Activated CD4-positive, alpha-beta T cell treated with anti-CD3 and anti-CD28 coated beads, Interleukin-2, amount 50 U/mL, for 24 hours (primary cell): ENCODE measurements at places on chromosomes 6 and 20.

- DNase-seq: no peak
Observed at GRCh38 chr6:34157851-34158250, 12.0 kb upstream of the GRM4 start.

DNA sequence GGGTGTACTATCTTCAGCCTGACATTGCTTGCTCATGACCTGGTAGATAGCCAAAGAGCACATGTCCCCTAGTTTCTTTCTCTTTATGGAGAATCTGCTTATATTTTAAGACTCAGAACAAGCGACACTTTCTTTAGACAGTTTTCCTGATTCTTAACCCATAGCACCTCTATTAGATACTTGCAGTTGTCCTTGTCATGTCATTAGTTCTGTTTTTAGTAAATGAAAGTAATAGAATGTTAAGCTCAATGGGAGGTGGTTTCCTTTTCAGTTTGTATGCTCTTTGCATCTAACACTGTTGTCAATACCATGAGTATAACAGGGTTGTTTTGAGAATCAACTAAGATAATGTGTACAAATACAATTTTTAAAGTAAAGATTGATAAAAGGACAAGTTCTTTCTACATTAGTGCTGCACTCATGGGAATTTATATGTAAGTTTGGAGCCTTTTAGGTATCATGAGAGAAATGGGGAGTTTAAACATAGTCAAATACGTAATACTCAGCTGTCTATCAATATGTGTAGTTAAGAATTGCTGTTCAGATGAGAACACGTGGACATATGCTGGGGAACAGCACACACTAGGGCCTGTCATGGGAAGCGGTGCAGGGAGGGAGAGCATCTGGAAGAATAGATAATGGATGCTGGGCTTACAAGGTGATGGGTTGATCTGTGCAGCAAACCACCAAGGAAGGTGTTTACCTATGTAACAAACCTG lies 124.3 kb downstream of the GRM1 start:
- no peak for DNase-seq

- DNase-seq: no peak
Observed at GRCh38 chr6:43707269-43707668, 19.7 kb upstream of the MRPS18A start.

DNA sequence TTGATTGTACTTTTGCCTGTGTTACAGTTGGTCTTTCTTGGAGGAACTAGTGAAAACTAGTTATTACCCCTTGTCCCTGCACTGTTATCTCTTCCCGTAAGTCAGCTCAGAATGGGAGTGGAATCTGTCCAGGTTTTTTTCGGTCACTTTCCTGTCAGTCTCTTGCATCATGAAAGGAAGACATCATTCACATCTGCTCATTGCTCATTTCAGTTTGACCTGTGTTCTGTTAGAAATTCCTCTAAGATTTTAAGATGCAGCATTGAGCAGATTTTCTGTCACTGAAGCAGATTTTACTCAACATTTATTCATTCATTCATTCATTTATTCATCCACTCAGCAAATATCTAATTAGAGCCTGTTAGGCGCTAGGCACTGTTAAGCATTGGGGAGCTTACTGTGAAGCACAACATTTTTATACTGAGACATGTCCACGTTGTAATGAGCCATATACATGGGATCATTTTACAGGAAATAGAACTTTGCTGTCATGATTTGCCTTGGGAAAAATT lies 33.1 kb upstream of the HINT3 start:
- DNase-seq: no peak

DNA sequence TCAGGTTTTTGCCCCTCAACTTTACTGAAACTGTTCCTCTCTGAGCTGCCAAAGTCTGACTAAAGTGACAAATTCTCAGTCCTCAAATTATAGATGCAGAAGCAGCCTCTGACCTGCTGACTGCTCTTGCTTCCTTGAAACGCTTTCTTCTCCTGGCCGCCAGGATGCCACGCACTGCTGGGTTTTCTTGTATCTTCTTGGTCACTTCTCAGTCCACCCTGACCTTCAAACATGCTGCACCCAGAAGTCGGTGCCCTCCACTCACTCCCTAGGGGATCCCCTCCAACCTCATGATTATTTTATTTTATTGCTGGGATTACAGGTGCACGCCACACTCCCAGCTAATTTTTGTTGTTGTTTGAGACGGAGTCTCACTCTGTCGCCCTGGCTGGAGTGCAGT lies 24.7 kb downstream of the SYNJ2 start:
- no peak for DNase-seq
